ENCODE measurements at places on chromosomes 6 and 20. TPM values are rescaled to one million over a fixed set of nuclear protein-coding genes. Genes with fewer than 3 reads are reported as not detected.

DNA sequence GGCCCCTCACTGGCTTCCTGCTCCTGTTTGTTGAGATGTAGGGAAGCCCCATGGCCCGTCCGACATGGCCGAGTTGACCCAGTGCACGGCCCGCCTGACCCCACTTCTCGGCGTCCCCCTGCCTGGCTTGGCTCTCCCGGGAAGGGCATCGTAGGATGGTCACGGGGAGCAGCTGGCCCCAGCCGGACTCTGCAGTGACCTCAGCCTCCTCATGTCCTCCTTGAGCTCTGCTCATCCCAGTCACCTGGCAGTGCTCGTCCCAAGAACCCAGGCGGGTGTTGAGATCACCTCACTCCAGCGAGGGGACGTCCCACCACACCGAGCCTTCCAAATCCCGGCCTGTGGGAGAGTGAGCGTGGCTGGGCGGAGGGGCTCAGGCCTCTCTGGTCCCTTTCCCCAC lies 15.7 kb downstream of the SLCO4A1 start:
- no peak for DNase-seq

GRCh38 chr6:38688579-38689087 lies 14.3 kb downstream of the GLO1 start:
- DNase-seq: no peak

DNA sequence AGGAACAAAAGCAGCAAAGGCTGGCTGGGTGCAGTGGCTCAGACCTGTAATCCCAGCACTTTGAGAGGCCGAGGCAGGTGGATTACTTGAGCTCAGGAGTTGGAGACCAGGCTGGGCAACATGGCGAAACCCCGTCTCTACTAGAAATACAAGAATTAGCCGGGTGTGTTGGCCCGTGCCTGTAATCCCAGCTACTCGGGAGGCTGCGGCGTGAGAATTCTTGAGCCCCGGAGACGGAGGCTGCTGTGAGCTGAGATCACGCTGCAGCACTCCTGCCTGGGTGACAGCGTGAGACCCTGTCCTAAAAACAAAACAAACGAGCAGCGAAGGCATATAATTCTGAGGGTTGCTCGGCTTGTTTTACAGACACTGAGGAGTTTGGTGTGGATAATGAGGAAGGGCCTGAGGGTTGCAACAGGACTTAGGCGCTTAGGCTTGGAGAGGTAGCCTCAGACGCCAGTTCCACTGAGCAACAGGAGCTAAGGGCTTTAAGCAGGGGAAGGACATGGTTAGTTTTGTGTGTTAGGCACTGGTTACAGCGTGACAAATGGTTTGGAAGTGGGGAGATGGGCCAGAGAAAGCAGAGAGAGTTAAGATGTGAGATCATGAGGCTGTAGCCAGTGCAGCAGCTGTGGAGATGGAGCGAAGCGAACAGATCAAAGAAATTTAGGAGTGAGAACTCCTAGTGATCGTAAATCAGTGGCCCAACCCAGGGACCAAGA lies 1.2 kb downstream of the MYH7B start:
- no peak for DNase-seq

DNA sequence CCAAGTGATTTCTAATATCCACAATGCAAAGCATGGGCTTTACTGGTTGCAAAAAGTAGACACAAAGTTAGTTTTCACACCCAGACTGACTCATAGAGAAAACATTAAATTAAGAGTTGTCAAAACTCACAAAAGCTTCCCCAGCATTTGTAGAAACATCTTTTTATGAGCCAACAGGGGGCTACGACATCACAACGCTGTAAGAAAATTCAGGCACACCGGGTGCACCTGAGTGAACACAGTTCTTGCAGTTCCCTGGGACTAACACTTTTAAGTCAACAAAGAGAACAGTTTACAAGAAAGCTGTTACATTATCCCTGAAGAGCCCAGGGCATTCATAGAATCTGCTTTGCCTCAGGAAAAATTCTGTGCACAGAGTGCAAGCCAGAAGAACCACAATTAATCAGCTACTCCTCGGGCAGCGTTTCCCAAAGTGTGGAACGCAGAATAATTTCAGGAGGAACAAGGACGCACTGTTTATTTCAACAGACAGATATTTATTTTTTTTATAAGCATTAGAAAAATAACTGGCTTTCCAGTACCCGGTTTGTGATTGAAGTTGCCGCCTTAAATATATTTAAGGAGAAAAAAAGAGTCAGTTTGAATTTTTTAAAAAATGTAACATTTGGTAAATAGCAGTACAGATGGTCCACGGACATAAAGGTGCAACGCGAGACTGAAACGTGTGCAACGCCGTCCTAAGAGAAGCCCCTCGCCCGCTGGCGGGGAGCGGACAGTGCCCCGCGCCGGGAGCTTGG lies 1.2 kb downstream of the NCOA5 start:
- peak; percentile 68 for DNase-seq

DNA sequence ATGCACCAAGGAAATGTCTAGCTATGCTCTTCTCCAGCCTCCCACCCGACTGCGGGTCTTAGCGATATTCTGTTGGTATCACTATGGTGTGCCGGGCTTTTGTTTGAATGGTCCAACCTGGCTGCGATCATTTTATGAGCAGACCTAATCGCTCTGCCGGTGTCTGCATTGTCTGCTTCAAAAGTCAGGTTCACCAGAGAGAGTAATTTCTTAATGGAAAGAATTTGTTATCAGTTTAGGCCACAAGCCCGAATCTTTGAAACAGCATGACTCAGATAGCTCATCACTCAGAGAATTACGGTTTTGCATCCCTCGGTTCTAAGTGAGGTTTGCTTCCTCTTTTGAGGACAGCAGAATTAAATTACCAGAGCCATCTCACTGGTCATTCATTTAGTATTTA lies 521.0 kb upstream of the ARID1B start:
- DNase-seq: no peak

GRCh38 chr20:36585410-36586125 lies 12.2 kb downstream of the TGIF2 start:
- DNase-seq: peak; percentile 88

GRCh38 chr6:71294121-71294523 lies 5.5 kb downstream of the OGFRL1 start:
- peak; percentile 74 for DNase-seq

- no peak for DNase-seq
These were observed 6.8 kb upstream of the COMMD7 start for GRCh38 chr20:32749914-32750637.

- DNase-seq: no peak
These were observed 196.2 kb downstream of the TBC1D7 start for GRCh38 chr6:13131935-13132661.

DNA sequence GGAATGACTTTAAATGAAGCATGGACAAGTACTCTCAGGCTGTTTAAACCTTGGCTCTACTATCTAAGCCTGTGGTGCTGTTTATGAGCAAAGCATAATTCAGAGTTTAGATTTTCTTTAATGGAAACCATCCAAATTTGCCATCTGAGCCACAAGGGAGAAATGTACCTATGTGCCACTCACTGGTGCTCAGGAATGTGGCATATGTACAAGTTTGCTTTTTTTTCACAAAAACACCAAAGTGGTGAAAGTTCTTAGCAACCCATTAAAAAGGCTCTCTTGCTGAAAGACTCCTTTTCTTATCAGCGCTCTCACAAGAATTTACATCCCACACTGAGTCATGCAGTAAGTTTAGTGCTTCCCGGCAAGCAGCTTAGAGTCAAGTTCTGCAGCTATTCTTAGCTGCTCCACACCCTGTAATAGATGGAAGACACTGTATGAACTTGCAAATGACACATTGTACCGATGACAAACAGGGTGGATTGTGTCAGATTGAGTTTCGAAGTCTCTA lies 57.3 kb upstream of the MLIP start:
- DNase-seq: peak; percentile 73

SNX21 gene
- total RNA-seq: 90.1 TPM

HEY2 gene
- not detected for total RNA-seq

DLL1 gene
- total RNA-seq: 1.2 TPM

PLCB4 gene
- total RNA-seq: 16.9 TPM

SLC26A8 gene
- total RNA-seq: not detected

NKX2-4 gene
- not detected for total RNA-seq

SLC17A9 gene
- total RNA-seq: not detected

All from PC-3 (cell line).